Sigmoid colon (tissue), 7 donors: ENCODE measurements at places on chromosomes 5 and 9. TPM values are rescaled to one million over a fixed set of nuclear protein-coding genes. Genes with fewer than 3 reads are reported as not detected.

Gene RUSC2
- 40.0 TPM for total RNA-seq

Gene PCDHA1
- total RNA-seq: not detected

Gene PCDH1
- total RNA-seq: 13.2 TPM

Gene ACTBL2
- total RNA-seq: not detected

DNA sequence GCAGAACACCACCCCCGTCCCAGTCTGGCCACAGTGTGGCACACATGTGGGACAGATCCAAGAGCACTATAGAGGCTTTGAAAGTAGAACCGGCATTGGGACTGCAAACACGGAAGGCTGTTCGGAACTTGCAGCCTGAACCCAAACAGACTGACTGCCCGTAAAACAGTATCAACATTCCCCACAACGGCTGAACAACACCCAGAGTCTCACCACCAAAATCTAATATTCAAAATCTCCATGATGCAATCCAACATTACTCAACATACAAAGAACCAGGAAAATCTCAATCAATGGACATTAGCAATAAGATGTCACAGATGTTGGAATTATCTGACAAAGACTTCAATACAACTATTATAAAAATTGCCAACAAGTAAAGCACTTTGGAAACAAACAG, 82.3 kb downstream of the ROR2 start:
- no peak for DNase-seq

GRCh38 chr9:114899995-114900394, 30.4 kb downstream of the TNFSF8 start:
- no peak for DNase-seq
